Naive thymus-derived CD4-positive, alpha-beta T cell (primary cell): ENCODE measurements at places on chromosomes 2 and 18.

- DNase-seq: no peak
These were observed 108.9 kb downstream of the TPO start for GRCh38 chr2:1521878-1522830.

GRCh38 chr18:32730620-32731091, 42.2 kb downstream of the KLHL14 start:
- no peak for DNase-seq

- DNase-seq: no peak
These were observed 185.0 kb downstream of the CTIF start for GRCh38 chr18:48723837-48724236.

- peak; percentile 37 for DNase-seq
These were observed 1.0 kb upstream of the ZNF532 start for GRCh38 chr18:58863539-58864145.

GRCh38 chr2:8680822-8681760, 765 bp upstream of the ID2 start:
- peak; percentile 27 for DNase-seq

DNA sequence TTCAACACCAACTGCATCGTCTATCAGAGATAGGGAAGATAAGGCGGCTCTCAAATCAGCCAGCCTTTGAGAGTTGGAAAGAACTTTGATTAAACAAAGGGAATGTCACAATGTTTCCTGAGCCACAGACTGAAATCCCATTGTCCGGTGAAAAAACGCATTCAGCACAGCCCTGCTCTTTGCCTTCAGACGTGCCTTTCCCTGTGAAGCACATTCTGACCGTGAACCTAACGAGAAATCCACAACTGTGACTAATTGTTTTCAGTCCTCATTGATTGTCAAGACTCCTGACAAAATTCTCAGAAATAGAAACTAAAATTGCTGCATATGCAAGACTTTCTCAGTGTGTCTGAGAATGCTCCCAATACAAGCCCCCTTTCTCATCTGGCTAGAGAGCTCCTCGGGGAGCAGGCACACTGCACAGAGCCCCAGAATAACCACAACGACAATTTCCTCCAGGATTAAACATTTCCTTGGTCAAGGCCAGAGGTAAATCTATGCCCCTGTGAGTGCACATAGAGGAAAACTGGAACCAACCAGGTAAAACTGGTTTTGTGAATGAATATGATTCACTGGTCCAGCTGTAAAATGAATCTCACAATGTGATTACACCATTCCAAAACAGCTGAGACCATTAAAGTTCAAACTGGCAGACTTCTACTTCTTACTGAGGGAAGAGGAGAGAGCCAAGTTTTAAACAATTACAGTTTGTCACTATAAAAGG, 561.9 kb upstream of the ID2 start:
- DNase-seq: no peak

DNA sequence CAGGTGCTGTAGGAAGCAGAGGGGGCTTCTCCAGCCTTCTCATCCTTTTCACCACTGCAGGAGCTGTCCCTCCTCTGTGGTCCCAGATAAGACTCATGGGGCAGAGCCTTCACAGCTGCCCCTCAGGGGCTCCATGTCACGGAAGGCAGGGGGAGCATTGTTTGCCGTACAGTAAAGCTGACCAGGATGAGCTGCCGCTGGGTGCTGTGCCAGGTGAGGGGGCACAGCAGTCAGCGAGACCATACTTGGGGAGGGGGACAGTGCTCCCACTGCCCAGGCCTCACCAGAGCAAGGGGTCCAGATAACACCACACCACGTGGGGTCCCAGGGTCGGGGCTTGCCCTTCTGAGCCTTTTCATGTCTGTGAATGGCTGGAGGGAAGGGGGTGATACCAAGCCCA, 46.3 kb downstream of the PLEKHB2 start:
- no peak for DNase-seq

DNA sequence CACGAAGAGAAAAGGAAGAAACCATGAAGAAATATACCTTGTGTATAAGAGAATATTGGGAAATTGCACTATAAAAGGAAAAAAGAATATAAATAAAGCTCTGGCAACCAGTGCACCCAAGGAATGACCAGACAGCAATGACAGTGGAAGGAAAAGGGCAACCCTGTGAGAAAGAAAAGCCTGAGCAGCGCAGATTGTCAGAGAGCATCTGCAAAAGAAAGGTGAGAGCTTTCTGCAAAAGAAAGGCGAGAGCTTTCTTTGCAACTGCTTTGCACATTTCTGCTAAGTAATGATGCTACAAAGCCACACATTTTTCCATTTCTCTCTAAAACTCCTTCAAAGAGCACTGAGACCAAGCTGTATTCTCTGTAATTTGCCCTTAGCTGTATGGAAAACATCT, 83.6 kb downstream of the CTNNA2 start:
- no peak for DNase-seq

DNA sequence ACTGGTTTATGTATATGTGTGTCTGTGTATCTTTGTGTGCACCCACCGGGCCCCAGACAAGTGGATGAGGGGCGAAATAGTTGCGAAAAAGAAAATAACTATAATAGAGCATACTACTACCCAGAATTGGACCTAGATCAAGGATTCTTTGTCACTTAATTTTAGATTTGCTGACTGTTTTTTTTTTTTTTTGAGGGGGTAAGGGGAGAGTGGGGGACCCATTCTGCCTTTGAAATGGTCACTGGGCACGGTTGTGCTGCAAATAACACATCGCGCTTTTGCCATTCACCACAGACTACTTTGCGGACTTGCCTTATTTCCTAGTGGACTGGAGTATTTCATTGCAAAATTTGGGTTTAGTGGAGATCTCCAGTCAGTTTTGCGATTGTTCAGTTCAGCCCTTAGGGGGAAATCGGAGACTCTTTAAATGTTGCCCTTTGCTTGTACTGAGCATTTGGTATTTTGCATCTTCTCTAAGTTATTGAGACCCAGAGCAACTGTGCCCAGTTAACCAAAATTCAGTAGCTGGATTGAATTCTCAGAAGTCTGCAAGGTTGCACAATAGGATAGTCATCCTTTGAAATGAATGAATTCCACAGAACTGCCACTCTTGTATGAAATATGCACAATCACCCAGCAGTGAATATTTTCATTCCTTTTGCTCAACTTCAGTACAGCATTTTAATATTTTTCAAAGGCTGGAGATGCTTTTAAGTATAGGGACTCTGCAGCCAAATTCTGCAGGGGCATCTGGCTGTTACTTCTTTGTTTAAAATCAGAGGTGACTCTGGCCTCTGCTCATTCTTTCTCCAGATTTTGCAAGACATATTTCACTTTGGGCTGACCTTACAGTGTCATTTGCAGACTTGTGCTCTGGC, 2.9 kb downstream of the TRIB2 start:
- no peak for DNase-seq

DNA sequence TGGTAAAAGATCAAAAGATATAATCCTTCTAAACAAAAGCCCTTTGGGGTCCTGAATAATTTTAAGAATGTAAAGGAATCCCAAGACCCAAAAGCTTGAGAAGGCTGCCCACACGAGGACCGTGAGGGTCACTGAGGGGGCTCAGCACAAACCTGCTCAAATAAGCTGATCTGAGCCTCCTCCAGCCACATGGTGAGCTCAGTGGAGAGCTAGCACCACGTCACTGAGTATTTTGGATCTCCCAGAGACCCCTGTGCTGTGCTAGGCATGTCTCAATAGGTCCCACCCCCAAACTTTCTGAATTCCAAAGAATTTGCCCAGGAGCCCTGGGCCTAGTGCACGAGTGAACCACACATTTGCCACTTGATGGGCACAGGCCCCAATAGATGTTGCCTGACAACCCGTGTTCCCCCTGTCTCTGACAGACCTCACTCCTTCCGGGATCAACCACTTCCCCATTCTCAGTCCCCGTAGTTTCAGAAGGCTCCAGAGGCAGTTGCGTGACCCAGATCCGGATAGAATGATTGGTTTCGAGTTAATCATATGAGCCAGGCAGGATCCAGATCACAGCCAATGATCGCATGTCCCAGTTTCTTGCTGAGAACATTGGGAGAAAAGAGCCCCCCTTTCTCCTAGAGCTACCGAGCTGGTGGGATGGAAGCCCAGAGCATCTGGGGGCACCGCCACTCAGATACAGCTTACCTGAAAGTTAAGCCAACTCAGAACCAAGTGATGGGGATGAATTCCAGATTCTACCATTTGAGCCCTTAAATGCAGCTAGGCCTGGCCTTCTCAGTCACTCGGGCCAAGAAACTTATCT, 203.8 kb downstream of the TNS1 start:
- DNase-seq: no peak

GRCh38 chr2:63503818-63504217, 84.5 kb downstream of the WDPCP start:
- no peak for DNase-seq

DNA sequence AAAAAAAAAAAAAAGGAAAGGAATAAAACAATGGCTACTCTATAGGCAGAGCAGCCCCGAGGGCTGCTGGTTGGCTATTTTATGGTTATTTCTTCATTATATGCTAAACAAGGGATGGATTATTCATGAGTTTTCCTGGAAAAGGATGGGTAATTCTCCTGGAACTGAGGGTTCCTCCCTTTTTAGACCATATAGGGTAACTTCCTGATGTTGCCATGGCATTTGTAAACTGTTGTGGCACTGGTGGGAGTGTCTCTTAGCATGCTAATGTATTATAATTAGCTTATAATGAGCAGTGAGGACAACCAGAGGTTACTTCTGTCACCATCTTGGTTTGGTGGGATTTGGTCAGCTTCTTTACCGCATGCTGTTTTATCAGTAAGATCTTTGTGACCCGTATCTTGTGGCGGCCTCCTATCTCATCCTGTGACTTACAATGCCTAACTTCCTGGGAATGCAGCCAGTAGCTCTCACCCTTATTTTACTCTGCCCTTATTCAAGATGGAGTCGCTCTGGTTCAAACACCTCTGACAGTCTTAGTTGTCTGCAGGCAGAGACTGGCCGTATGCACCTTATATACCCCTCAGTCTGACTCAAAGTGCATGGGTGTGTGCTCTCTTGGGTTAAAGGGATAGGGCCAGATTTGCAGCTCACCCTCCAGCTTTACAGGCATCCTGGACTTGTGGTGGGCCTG, 57.7 kb downstream of the HAUS1 start:
- DNase-seq: no peak

DNA sequence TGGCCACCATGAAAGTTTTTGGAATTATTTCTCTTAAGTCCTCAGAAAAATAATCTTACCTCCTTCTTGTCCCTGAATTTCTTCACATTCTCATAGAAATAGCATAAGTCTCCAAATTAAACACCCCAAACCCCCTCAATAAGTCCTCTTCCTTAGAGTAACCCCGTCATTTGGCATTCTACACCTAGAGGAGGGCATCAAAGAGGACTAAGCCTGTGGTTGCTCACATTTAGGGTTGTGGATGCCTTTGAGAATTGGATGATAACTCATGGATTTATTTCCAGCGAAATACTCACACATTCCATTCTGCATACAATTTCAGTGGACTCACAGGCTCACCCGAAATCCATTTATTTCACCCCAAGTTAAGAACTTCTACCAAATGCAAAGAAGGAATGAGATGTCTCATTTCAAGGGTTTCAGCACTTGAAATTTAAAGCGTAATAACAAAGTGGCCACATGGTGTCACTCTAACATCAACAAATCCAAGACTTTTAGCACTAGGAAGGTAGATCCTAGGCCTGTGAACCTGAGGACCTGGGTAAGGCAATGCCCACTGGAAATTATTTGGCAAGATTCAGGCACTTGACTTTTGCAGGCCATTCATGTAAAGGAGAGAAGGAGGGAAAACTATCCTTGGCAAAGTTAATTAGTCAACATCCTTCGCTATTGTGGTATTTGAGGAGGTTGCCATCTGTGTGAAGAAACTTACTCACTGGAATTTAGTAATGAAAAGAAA, 24.6 kb downstream of the DYTN start:
- no peak for DNase-seq

GRCh38 chr2:44528595-44528994, 166.8 kb downstream of the CAMKMT start:
- no peak for DNase-seq

DNA sequence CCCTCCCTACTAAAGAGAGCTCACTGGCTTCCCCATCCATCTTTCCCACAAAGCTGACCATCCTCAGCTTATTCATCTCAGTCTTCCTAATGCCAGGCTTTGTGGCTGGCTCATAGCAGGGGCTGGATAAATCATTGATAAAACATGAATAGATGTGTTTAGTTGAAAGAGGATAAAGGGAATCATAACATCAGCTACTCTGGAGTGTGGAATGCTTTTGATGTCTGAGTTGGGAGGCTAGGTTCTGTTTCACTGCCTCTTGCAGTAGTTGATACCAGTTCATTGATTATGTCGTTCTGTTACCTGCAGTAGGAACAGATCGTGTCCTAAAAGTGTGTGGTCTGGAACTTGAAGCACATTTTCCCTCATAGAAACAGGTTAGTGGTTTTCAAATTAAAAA, 66.3 kb upstream of the HK2 start:
- no peak for DNase-seq

GRCh38 chr2:72994282-72994990, 77.1 kb downstream of the SFXN5 start:
- no peak for DNase-seq

DNA sequence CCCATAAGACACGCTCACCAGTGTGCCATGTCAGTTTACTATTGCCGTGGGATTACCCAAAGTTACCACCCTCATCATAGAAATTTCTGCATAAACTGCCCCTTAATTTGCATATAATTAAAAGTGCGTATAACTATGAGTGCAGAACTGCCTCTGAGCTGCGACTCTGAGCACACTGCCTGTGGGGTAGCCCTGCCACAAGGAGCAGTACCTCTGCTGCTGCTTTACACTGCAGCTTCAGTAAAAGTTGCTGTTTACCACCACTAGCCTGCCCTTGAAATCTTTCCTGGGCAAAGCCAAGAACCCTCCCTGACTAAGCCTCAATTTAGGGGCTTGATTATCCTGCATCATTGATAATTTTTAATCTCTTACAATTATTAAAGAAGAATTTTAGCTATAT, 213.9 kb upstream of the MAP2 start:
- DNase-seq: no peak

DNA sequence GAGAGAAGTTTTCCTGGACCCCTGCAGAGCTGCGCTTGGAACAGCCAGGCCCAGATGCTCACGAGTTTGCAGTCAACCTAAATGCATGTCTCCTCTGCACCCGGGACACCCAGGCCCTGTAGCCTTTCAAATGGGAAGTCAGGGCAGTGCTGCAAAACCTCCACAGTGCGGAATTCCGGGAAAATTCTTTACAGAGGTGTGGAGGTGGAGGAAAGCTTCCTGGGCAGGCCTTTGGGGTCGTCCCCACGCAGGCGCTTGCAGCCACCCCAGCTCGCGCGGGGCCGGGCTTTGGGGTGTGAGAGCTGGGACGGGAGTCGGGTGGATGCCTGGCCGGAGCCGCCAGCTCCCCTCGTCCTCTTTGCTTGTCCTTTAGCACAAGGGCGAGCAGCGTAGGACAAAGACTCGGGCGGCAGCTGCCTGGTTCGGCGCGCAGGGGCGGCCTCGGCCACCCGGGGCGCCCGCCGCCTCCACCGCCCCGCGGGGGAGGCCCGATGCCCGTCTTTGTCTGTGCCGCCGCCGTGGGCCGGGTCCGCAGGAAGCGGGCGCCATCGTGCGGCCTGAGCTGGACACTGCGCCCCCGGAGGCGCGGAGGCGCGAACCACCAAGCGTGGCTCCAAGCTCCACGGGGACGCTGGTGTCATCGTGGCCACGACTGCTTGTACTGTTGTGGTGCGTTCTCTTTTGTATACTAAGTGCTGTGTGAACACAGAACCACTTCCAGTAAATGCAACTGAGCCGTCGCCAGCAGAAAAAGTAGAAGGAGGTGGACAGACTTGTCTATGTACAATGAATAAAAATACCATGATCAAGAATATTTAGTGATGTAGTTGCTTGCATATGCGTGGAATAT, 28.2 kb upstream of the BCL11A start:
- peak; percentile 65 for DNase-seq

GRCh38 chr2:217899231-217900009, 103.4 kb downstream of the TNS1 start:
- no peak for DNase-seq

GRCh38 chr2:128316777-128317180, 1.9 kb downstream of the HS6ST1 start:
- no peak for DNase-seq
